ENCODE measurements at places on chromosomes 16 and 17.

GRCh38 chr17:81399481-81400153 is 4.4 kb downstream of the BAHCC1 start:
- DNase-seq, result peak; percentile 44

- DNase-seq, result no peak
Observed at GRCh38 chr17:4544135-4544950, 10.8 kb downstream of the MYBBP1A start.

- no peak for DNase-seq
Observed at GRCh38 chr16:81609323-81609892, 164.8 kb downstream of the CMIP start.

DNA sequence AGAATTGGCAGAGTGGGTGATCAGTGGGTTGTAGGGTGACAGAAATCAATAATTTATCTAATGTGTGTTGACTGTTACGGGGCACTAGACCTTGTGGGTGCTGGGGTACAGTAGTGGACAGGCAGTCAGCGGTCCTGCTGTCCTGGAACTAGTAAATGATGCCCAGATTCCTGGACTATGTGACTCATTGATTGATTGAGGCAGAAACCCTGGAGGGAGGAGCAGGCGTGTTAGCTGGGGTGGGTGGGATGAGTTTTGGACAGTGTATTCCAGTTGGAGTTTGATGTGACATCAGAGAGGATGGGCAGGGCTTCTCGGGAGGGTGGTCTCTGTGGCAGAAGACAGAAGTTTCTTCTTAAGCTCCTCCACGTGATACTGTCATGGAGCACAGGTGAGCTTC is 24.4 kb downstream of the PRMT7 start:
- no peak for DNase-seq

GRCh38 chr17:37527249-37527851 is 37.7 kb downstream of the DUSP14 start:
- DNase-seq, result peak; percentile 31

GRCh38 chr16:56632156-56632847 is at the start of gene MT1M:
MT1M (plus strand) TSS chr16:56632659; CDS start chr16:56632732, 73 bp downstream.
- DNase-seq, result no peak

DNA sequence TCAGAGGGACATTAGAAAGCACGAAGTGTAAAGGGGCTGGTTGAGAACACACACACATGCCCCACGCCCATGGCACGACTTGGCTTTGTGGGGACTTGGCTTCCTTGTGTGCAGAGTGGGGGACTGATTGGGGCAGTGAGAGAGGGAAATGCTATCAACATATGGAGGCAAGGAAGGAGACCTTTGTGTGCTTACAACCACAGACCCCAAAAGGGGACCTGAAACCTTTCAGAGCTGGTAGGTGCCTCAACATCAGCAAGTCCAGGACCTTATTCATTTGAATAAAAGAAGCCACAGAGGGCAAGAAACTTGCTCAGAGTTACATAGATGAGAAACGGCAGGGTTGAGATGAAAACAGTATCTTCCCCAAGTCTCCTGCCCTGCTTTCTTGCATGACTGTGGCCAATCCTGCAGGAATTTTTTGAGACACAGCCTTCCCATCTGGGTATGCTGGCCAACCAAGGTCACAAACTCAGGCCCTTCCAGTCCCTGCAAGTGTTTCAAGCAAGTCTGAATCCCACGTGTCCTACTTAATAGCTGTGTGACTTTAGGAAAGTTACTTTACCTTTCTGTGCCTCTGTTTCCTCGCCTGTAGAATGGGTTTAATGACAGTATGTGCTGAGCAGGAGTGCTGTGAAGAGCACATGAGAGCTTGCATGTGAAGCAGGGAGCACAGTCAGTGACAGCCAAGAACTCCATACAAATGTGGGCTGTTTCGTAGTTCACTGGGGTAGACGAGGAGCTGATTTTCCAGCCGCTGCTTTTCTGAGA is 26.2 kb downstream of the C16orf78 start:
- no peak for DNase-seq

DNA sequence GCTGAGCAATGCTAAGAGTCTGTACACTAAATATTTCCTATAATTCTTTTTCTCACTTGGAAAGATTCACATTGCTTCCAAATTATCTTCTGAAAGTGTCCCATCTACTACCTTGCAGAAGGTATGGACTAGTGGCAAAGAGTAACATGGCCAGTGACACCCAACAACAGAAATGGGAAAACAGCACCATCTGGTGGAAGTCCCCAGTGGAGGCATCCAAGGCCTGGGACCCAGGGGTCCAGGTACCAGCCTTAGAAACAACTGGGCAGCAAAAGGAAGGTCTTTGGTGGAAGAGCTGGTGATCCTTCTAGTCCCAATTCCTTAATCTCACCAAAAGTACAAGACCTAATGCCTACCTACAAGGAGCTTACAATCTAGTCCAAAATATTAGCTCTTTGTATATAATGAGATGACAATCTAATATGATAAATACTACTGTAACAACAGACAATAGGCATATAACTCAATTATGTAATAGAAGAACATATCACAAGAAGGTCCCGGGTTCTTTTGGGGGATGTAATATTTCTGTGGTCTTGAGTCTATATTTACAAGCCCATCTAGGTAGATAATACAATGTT is 55.3 kb downstream of the SKAP1 start:
- peak; percentile 44 for DNase-seq

DNA sequence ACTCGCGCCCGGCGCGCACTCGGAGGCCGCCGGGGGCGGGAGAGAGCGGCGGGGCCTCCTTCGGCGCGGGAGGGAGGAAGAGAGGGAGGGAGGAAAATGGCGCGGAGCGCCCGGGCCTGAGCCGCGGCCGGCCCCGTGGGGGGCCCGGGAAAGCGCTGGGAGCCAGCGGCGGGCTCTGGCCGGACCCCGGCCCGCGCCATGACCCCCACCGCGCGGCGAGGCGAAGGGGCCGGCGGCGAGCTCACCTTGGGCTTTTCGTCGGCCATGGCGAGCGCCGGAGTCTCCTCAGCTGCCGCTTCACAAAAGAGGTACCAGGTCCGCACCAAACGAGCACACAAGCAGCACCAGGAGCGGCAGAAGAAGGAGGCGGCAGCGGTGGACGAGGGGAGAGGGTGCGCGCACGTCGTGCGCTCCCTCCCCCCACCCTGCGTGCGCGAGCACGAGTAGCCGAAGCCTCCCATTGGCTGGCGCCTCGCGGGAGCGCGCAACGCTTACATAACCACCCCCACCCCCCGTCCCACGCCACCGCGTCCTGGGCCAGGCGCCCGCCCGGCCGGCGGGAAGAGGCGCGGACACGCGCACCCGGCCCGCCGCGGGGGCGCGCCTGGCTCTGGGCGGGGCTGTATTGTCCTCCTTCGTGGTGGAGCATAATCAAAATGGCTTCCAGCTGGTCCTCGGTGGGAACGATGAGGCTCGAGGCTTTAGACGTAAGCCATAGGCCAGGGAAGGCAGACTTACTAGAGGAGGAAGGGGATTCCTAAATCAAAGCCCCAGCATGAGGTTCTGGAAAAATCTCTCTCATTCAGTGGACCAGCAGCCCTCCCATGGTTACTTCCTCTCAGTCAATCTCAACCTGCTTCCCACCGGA is at the start of gene SUMO2:
SUMO2 (minus strand) TSS at position 391 of the 868 bp plus-strand sequence; CDS start at position 266, 125 bp downstream.
- DNase-seq, result peak; percentile 95

GRCh38 chr17:1351971-1352370 is 48.1 kb downstream of the YWHAE start:
- no peak for DNase-seq

- DNase-seq, result no peak
Observed at GRCh38 chr16:82136956-82137821, 32.8 kb downstream of the MPHOSPH6 start.
